ENCODE measurements at places on chromosomes 4 and X.

DNA sequence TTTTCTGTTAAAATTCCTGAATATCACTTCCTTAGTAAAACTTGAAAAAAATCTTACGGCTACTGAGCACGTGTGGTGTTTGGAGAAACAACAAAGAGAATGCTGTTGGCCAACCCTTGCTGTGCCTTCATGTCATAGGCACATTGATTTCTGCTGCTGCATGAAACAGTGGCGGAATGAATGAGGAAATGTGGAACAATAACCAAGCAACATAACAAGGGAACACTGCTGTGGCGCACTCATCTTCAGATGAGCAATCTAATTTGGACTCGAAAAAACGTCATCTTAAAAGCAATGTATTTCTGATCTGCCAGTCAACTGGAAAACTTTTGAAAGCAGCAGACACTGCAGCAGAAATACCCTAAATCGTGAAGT is 51.4 kb downstream of the PROM1 start:
- DNase-seq: no peak

DNA sequence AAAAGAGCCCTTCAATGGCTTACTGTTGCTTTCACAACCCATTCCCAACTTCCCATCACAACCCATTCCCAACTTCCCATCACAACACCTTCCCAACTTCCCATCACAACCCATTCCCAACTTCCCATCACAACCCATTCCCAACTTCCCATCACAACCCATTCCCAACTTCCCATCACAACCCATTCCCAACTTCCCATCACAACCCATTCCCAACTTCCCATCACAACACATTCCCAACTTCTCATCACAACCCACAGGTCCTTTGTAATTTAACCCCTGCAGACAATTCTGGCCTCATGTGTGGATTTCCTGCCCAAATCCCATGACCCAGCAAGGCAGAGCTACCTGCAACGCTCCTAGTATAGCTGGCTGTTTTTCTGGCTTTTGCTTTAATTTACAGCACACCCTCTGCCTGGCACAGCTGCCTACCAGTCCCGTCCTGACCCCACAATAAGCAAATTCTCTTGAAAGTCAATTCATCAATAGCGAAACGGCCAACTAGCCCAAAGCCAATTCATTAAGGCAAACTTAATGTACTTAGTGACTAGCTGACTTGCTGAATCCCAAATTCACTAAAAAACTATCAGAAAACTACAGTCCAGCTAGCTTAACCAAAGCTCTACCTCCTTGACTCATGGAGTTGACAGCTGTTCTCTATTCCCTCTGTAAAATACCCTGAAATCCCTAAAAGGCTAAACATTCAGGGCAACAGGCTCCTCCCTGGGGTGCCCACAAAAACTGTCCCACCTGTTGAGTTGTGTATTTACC is 75.6 kb downstream of the AFAP1 start:
- peak; percentile 8 for DNase-seq

DNA sequence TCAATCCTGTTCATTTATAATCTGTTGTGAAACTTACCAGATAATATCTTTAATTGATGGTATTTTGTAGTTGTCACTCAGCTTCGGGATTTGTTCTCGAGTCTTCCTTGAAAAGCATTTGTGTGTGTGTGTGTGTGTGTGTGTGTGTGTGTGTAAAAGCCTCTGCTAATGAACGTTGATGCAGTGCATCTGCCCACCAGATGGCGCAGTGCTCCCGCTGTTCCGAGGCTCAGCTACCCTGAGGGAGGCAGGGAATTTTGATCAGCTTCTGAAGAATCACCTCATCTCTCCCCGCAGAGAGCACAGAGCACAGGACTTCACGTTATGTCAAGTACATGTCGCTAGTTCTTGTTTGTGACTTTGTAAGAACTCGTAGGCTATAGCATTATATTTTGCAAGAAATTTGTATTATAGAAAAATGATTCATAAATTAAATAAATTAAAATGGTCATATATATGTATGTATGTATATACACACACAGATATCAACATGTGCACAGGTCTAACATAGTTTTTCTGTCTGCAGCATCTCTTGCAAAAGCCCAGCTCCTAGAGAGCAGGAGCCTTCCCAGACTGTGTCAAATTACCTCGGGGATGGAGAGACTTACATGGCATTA is 316.7 kb upstream of the IGFBP7 start:
- DNase-seq: no peak

- no peak for DNase-seq
These were observed 92.6 kb downstream of the ANXA3 start for GRCh38 chr4:78644063-78644691.

GRCh38 chr4:3304831-3305609 is 12.2 kb downstream of the RGS12 start:
- no peak for DNase-seq

- no peak for DNase-seq
These were observed 66.1 kb upstream of the ENPP6 start for GRCh38 chr4:184283659-184284335.

DNA sequence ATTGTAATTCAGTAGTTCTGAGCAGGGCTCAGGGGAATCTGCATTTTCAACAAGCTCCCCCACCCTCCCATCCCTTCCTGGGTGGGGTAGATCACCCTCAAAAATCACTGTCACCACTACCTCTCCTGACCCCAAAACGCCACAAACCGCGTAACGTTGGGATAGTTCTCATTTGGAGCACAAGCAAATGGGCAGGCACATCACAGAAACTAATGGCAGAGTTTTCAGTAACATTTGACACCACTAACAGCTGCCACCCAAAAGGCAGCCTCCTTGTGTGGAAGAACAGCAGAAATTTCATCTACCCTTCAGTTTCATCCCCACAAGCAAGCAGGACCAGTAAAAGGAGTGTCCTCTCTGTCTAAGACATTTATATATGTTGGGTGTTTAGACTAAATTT is 132.7 kb downstream of the PALLD start:
- DNase-seq: no peak

- no peak for DNase-seq
These were observed 247.1 kb upstream of the ETNPPL start for GRCh38 chr4:109009909-109010308.

DNA sequence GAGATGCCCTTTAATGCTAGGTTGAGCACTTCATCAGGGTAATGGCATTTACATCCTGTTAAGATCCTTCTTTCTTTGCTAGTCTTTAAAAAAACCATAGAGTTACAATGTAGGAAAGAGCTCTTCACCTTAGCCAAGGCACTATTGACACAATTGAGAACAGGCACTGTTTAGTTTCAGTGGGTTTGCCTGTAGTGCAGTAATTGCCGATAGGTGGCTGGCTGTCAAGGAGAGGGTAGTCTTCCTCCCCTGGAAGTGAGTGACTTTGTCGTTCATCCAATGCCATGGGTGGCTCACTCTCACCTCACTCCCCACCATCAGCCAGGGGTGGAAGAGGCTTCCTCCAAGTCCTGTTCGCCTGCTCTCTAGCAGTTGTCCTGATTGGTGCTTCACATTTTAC is 34.7 kb downstream of the SMS start:
- no peak for DNase-seq

DNA sequence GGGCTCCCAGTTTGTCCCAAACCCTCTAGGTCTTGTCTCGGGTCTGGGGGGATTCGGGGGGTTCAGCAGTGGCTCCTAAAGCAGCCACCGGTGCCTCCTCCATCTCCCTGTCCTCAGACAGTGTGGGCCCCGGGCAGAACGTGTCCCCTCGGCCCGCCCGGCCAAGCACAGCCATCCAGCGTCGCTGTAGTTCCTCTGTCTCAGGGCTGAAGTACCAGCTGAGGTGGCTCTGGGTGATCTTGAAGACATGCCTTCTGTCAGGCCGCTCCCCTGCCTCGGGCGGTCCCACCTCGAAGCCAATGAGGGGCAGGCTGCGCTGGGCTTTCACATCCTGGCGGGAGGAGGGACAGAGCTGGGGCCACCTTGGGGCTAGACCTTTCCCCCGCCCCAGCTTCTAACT is 5.9 kb downstream of the TSR2 start:
- DNase-seq: no peak

GRCh38 chr4:167339781-167340180 is 105.5 kb upstream of the SPOCK3 start:
- DNase-seq: no peak

DNA sequence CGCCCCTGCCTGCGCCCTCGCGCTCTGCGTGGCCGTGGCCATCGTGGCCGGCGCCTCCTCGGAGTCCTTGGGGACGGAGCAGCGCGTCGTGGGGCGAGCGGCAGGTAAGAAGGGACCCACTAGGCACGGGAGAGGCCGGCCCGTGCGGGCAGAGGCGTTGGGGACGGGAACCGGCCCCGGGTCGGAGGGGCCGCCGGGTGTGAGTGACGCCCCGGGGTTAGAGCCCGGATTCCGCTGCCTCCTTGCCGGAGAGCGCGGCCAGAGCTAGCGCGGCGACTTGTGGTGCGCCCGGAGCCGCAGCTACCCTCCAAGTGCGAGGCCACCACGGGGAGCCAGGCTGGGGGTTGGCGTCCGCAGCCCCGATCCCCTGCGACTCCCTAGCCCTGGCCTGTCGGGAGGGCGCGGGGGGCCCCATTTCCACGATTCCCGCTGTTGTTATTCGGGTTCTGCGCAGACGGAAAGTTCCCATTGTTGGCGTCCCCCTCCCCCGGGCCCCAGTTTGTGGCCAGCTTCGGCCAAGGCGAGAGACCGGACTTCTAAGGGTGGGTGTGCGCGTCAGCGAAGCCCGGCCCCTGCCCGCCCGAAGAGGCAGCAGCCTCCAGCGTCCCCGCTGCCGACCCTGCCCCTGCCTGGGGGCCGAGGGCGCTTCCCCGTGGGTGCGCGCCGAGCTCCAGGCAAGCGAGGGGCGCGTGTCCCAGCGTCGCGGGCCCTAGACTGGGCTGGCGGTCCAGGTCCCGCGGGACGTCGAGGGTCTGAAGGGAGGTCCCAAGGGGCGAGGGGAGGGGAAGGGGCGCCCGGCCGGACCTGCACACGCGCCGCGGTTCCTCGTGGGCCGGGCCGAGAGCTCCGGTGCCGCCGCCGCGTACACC is 1.1 kb downstream of the FGFR3 start:
- DNase-seq: no peak

DNA sequence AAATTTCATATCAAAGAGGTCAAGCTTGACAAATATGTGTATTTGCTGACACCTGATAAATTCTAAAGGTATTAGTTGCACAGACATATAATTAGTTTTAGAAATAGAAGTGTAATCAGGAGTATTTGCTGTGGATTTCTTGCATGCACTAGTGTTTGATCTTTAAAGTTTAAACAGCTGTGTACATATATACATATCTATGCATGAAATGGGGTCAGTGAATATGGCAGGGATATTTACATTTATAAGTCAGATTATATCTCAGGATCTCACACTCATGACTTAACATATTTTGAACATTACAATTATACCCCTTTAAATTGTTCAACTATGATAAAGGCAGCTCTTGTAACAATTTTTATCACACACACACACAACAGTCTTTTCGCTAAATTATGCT is 547.4 kb upstream of the ACTRT1 start:
- no peak for DNase-seq

DNA sequence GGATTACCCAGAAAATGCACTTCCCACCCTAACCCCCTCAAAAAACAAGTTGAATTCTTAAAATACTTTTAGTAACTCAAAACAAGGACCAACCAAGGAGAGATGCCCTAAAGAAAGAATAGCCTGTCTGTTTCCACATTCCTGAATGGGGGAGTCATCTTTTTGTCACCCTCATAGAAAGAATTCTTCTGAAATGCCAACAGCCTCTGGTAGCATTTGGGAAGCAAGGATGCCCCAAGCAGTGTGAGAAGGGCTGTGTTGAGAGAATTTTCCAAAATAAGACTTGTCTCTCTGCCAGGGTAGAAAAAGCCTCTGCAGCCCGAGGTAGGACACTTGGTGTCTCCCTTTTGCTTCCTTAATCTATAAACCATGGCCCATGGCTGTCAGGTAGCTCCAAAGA is 173.1 kb upstream of the VCX3A start:
- no peak for DNase-seq

- no peak for DNase-seq
These were observed 16.8 kb downstream of the OCRL start for GRCh38 chrX:129556806-129557315.

GRCh38 chr4:115360431-115360830 is 247.0 kb upstream of the NDST4 start:
- no peak for DNase-seq

DNA sequence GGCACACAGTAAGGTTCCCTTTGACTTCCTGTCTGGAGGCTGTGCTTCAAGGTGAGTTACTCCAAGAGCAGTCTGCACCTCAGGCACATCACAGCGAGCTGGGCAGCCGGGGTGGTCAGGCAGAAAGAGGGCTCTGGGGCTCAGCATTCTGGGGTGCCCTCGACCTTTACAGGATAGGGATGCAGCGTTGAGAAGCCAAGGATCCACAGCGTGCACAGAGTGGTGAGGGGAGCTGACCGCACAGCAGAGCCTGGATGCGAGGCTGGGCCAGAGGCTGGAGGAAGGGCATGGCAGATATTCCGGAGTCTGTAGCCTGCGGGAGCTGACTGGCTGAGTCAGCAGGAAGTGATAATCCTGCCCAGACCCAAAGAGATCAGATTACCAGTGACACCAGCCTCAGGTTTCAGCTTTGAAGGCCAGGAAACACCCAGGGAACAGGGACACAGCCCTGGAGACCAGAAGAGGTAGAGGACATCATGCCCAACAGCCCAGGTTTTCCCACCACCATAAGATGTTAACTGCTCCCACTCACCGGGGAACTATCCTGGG is 38.4 kb upstream of the PDLIM3 start:
- no peak for DNase-seq

DNA sequence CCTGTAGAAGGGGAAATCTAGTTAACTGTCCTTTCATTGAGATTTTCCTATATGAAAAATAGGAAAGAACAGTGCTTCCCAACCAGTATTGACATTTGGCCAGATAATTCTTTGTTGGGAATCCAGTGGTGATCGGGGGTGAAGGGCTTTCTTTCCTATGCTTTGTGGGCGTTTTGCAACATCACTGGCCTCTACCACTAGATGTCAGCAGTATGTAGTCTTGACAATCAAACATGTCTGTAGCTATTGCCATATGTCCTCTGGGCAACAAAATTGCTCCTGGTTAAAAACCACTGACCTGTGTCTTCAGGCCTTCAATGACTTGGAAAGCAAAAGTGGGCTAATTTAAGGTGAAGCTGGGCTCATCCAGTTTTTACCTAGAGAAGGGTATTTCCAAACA is 658.5 kb downstream of the DACH2 start:
- DNase-seq: no peak

DNA sequence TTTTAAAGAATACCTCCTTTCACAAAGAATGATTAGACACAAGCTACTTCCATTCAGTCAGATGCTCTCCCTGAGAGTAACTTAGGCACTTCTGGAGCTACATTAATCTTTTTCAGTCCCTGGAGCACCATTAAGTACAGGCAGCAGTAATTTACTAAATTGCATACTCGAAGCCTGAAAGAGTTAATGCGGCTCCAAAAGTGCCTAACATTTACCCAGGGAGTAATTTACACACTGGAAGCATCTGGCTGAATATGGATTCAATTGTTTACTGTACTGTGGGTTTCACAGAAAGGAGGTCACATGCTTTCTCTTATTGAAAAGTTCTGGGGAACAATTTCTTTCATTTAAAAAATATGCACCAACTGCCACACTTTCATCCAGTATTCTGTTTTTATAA is 260.8 kb upstream of the TENM3 start:
- no peak for DNase-seq

- no peak for DNase-seq
These were observed 158.6 kb downstream of the TRIML1 start for GRCh38 chr4:188297873-188298272.
